ENCODE measurements at places on chromosomes 16 and 17. TPM values are rescaled to one million over a fixed set of nuclear protein-coding genes. Genes with fewer than 3 reads are reported as not detected.

ELMO3 gene
- polyA plus RNA-seq: 18.3 TPM

PMFBP1 gene
- polyA plus RNA-seq: 2.9 TPM

DNAH9 gene
- 2.7 TPM for polyA plus RNA-seq

CORO1A gene
- 3.4 TPM for polyA plus RNA-seq

ZFPM1 gene
- 8.3 TPM for polyA plus RNA-seq

GRCh38 chr17:1438593-1439083 lies 17.4 kb downstream of the CRK start:
- no peak for DNase-seq

- no peak for DNase-seq
Measured at GRCh38 chr17:40266882-40267281, 20.8 kb upstream of the CDC6 start.

- no peak for DNase-seq
Measured at GRCh38 chr16:88610080-88610479, 28.3 kb upstream of the IL17C start.

DNA sequence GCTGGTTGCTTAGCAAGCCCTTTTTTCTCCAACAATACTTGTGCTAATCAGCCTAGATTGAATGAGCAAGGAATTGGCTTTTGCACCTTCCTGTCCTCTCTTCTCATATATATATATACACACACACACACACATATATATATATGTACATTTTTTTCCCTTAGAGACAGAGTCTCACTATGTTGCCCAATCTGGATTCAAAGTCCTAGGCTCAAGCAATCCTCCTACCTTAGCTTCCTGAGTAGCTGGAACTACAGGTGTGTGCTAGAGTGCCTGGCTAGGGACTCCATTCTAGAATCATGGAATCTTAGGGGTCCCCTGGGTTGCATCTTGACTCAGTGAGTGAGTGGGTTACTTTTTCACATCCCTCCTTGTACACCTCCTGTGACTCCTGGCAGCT lies 27.0 kb downstream of the RAI1 start:
- no peak for DNase-seq

GRCh38 chr16:52758473-52758855 lies 211.5 kb upstream of the TOX3 start:
- DNase-seq: no peak

DNA sequence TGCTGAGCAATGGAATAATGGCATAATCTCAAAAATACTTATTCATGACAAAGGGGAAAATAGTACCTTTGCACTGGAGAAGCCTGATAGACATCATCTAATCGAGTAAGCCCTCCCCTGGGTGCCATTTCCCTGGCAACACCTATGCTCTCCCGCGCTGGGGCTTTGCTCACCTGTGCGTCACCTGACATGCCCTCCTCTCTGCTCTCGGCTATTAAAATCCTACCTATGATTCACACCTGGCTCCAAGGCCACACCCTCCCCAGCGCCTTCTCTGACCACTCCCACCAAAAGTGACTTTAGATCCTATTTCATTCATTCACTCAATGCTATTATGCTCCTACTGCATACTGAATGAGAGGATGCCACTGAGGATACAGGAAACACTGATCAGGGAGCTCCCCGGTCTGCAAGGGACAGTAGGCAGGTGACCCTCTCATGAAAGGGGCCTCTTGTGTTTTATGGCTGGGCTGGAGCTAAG lies 83.9 kb downstream of the NT5M start:
- peak; percentile 73 for DNase-seq

DNA sequence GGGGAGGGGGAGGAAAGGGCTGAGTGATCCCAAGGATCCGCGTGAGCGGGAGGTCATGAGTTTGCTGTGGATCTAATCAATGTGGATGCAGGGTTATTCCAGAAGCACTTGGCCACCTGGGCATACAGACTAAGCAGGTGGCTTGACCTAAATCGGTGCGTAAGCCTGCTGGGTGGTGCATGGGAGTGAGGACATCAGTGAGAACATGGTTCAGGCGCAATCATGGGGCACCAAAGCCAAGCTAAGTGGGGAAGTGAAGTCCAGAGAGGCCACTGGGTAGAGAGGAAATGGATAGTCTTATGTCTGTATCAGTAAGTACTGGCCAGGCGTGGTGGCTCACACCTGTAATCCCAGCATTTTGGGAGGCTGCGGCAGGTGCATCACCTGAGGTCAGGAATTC lies 18.9 kb upstream of the MFSD6L start:
- no peak for DNase-seq

- DNase-seq: no peak
Measured at GRCh38 chr17:40614431-40615067, 33.1 kb downstream of the SMARCE1 start.

DNA sequence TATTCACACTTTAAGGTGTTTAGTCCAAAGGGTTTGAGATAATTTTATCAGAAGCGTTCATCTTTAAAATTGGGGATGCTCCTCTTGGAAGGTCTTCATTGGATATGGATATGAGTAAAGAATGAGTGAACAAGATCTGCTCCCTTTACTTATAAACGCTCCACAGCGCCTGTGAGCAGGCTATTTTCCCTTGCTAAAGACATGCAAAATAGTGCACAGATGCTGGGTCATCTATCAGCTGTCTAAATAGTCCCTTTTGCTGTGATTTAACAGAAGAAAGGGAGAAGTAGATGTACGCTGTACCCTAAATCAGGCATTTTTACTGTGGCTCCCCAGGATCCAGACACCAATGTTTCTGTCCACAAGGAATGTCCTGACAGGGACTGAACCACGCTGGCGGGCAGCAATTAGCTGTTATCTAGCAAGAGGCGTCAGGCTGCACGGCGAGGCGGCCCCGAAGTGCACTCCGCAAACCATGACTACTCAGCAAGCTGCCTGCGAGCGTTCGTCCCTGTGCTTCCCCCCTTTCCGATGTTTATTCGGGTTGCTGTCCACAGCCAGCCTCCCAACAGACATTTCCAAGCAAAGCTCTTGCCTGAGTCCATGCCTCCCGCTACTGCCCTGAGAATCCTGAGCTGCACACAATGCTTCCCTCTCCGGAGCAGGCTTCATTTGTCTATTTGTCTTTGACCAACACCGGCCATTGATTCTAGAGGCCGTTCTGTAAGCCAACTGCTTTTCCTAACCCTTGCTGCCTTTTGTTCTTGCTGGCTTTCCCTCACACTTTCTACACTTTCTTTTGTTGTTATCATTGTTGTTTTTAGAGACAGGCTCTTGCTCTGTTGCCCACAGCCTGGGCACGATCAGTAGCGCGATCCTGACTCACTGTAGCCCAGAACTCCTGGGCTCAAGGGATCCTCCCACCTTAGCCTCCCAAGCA lies 55.7 kb upstream of the CNEP1R1 start:
- peak; percentile 54 for DNase-seq

- DNase-seq: no peak
Measured at GRCh38 chr16:78303946-78304345, 204.5 kb downstream of the WWOX start.

DNA sequence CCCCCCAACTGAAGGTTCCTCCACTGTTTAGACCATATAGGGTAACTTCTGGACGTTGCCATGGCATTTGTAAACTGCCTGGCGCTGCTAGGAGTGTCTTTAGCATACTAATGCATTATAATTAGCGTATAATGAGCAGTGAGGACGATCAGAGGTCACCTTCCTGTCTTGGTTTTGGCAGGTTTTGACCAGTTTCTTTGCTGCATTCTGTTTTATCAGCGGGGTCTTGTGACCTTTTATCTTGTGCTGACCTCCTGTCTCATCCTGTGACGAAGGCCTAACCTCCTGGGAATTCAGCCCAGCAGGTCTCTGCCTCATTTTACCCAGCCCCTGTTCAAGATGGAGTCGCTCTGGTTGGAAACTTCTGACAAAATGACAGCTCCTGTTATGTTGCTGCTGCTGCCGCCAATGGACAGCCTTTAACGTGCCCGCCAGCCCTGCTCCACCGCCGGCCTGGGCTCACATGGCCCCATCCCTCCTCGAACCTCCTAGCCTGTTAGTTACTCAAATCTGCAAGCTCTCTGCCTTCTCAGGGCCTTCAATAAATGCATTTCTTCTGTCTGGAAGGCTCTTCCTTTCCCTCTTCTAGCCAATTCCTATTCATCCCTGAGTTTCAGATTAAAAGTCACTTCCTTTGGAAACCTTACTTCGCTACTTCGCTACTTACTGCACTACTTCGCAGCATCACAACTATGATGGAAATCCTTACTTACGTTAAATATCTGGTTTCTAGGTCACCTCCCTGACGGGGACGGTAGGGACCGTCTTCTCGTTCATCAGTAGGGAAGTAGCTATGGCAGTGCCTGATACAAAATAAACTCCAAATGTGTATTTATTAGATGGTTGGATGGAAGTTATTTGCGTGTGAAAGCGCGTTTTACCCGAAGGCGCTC lies 640 bp upstream of the NAGLU start:
- no peak for DNase-seq

DNA sequence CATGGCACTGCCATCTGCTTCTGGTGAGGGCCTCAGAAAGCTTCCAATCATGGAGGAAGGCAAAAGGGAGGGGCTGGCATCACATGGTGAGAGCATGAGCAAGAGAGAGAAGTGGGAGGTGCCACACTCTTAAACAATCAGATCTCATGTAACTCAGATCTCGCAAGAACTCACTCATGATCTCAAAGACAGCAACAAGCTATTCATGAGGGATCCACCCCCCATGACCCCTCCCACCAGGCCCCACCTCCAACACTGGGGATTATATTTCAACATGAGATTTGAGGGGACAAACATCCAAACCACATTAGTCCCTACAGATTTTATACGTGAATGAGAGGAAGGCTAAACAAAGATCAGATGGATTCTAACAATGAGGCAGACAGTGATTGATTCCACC lies 8.9 kb upstream of the TMEM132E start:
- DNase-seq: no peak

DNA sequence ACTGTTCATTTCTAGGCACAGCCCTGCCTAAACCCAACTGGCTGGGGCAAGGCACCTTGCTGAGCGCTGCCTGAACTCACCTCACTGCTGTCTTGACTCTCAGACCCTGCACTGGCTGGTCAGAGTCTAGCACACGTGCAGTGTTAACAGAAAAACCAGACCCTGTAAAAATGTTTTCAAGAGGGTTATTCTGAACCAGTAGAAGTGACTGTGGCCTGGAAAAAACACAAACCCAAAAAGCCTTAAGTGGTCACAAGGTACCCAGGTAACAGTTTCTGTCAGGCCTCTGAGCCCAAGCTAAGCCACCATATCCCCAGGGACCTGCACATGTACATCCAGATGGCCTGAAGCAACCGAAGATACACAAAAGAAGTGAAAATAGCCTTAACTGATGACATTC lies 6.1 kb upstream of the EIF4A3 start:
- no peak for DNase-seq

GRCh38 chr17:36486204-36487194 lies at the start of gene ZNHIT3:
Gene ZNHIT3, plus strand, starts transcription at chr17:36486681. Its CDS starts 19 bp downstream, at chr17:36486700.
- peak; percentile 96 for DNase-seq

- no peak for DNase-seq
Measured at GRCh38 chr17:48296453-48296852, 133.6 kb downstream of the SKAP1 start.

GRCh38 chr16:53611179-53611696 lies 92.4 kb downstream of the RPGRIP1L start:
- no peak for DNase-seq

DNA sequence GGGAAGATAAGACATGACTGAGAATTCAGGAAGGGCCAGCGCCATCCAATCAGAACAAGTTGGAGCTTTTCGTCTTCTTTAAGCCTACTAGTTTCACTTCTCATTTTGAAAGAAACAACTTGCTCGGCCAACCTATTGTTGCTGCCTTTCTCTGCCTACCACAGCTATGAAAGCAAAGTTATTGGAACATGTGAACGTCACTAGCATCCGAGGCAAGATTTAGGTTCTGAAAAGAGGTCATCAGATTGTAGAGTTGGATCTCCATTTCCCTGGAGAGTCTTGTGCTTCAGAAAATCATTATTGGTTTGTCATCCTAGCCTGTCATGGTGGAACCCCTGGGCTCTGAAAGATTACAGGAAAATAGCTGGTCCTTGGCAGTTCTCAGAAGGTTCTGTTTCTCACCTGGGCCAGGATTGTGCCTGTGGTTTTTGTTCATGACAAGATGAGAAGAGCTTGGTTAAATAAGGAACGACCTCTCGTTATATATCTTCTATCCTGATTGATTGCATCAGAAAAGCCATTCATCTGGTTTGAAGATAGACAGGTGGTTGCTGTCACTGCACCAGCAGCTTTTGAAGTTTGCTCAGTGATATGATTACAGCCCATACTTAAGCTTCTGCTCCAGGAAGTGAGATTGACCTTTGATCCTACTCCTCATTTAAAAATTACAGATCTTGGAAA lies 25.3 kb downstream of the CDH13 start:
- DNase-seq: peak; percentile 35

DNA sequence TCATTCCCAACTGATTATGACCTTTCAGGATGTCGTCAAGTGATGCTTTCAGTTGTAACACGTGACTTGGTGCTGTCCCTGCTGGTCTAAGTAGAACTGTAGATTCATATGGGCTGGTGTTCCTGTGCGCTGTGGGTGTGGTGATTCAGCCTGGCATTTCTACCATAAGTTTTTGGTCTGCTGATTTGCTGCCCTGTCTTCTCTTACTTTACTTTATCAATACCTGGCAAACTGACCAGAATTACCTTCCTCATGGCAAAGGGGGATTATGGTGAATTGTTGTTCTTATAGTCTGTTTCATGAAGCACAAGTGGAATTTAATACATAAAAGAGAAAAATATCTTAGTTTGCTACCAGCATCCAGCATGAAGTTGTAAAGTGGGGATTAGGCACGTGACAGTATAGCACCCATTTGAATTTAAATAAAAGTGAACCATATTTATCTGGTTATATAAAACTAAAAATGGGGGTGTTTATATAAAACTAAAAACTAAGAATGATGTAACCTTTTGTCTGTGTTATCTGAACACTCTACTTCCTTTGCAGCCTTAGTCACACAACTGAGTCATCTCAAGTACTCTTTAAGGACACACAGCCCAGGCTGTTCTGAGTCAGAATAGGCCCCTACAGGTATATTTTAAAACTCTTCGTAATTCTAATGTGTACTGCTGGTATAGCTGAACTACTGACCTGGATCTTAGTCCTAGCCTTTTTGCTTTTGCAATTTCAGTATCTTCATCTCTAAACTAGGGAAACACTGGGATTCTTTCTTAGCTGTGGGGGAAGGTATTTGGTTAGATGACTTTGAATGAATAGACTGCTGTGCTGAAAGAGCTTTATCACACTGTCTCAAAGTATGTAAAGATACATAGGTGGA lies 28.3 kb downstream of the TTC19 start:
- DNase-seq: peak; percentile 68

Measured in hepatocyte (in vitro differentiated cells).